ENCODE measurements at places on chromosomes 1 and 21.
A peak's percentile ranks its signal among the peaks of the same experiment; 100 is the strongest.

DNA sequence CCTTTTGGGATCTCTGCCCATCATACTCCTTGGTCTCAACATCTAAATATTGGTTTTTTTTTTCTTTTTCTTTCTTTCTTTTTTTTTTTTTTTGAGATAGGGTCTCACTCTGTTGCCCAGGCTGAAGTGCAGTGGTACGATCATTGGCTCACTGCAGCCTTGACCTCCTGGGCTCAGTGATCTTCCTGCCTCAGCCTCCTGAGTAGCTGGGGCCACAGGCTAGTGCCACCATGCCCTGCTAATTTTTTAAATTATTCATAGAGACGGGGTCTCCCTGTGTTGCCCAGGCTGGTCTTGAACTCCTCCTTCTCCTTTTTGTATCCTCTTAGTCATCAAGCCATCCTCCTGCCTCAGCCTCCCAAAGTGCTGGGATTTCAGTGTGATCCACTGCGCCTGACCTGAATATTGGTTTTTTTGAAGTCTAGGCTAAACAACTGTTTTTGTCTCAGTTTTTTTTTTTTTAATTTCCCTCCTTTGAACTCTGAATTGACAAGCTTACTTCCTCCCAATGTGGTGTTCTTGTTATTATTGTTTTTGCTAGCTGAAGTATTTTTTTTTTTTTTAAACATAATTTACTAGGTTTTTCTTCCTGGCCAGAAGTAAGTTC, 30.9 kb downstream of the MAPKAPK2 start:
- DNase-seq = no peak

- no peak for DNase-seq
These were observed 60.5 kb upstream of the FOXD3 start for GRCh38 chr1:63261736-63262458.

- no peak for DNase-seq
These were observed 114.4 kb upstream of the RAB3GAP2 start for GRCh38 chr1:220386494-220387195.

DNA sequence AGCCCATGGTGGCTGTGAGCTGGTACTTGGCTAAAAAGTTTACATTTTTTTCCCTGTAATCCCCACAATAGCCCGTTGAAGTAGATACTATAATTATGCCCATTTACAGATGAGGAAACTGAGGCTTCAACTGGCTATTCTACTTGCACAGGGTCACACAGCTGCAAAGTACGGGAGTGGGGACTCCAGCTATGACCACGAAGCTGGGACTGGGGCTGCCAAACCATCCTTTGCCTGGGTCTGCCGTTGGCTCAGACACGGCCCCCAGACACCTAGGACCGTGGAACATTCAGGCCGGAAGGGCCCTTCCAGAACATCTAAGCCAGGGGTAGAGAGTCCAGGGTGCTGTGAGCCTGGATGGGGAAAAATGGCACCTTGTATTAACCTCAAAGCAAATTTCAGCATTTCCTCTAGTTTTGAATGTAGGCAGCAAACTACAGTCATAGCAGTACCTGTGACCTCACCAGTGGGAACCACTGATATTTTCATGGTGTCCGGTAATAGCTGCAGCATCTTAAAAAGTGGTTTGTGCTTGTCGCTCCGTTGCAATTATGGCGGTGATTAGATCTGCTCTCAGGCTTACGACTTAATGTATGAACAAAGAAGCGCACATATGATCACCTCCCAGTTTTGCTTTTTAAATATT, 4.3 kb downstream of the TP73 start:
- no peak for DNase-seq

GRCh38 chr1:51926171-51926812, 47.8 kb upstream of the NRDC start:
- no peak for DNase-seq

DNA sequence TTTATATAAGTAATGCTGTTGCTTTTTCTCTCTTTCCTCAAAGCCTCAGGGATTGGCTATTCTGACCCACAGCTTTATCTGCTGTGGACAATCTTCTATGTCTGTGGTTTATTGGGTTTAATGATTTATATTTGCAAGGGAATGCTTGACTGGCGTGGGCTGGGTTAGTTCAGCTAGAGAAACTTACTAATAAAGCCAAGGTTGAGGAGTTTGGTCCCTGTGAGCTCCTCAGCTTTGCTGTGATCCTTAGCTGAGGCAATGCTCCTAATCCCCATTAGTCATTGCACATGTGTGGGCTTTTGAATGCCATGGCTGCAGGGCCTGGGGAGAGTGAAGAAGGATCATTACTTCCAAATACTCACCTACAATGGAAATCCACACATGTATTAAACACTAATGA, 179.3 kb downstream of the ZNF326 start:
- DNase-seq = no peak

DNA sequence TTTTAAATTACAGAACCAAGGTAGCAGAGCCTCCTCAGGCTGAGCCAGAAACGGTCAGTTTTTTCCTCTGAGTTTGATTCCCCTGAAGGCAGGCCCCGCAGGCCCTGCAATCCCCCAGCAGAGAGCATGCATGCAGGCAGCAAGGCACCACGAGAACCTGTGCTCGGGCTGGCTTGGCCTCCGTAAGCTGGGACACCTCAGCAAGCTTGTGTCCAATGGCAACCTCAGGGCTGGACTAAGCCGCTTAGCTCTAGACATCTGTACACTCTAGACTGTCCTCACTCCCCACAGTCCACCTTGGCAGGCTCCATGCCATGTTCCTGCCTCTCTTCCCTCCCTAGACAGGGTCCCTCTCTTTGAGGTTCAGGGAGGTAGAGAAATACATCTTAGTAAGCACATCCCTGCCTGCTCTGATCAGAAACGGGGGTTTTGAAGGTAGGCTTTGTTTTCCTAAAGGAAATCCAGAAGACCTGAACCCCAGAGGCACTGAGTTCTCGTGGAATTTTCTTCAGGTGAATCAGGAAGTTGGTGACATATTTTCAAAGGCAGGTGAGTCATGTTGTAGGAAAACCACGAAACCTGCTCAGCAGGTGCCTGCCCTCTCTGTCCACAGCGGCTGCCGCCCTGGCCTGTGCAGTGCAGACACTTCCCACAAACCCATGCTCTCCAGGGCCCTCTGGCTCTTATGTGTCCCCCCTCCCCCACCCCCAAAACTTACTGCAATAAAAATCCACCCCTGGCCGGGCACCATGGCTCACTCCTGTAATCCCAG, 7.0 kb downstream of the TMEM63A start:
- no peak for DNase-seq

GRCh38 chr1:12549460-12550349, 68.3 kb downstream of the DHRS3 start:
- DNase-seq = no peak

- no peak for DNase-seq
These were observed 1519.1 kb downstream of the BRINP3 start for GRCh38 chr1:188958461-188959115.

- peak; percentile 77 for DNase-seq
These were observed 19.4 kb upstream of the KCNAB2 start for GRCh38 chr1:6026095-6026809.

DNA sequence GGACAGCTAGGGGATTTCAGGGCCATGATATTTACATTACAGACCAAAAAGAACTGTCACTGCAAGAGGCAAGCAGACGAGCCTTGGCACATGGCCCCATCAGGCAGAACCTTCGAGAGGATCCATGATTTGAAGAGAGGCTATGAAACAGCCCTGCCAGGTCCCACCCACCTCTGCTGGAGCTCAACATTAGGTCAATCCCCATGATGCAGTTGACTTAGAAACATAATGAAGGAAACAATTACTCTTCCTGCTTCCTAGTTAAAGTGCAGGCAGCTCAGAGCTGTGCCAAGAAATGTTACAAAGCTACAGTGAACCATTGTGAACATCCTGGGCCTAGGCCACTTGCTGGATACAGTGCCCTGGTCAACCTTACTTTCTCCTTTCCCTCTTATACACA, 41.7 kb upstream of the PTCH2 start:
- no peak for DNase-seq

DNA sequence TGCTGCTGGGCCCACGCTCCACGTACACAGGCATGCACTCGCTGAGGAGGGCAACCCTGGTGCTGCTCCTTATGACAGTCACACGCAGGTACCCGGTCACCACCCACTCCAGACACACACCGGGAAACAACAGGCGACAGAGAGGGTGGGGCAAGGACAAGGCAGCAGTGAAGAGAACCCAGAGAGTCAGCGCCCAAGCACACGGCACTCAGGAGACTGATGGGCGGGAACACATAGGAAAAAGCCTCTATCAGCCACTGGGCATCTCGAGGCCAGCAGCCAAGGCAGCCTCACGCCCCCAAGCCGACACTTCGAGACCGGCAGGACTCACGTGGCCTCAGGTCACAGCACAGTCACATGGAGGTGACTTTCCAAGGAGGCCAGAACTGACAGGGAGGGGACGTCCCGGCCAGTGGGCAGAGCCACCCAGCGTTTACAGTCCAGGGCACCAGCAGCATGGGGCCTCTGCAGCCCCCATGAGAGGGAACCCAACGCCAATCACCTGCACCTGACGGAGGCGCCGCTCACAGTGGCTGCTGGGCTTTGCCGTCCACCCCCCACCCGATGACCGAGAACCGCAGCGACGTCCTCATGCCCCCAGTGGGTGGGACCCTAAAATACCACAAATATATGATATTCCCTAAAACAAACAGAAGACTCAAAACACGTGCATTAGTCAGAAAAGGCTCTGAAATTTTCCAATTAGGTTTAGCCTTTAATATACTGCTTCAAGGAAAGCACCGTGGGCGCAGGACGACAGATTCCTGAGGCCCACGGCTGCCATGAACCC, 19.7 kb downstream of the PTTG1IP start:
- DNase-seq = no peak

GRCh38 chr1:228142155-228142691, 2.1 kb downstream of the GUK1 start:
- DNase-seq = no peak

GRCh38 chr1:61748566-61748965, 6.3 kb downstream of the PATJ start:
- DNase-seq = no peak

DNA sequence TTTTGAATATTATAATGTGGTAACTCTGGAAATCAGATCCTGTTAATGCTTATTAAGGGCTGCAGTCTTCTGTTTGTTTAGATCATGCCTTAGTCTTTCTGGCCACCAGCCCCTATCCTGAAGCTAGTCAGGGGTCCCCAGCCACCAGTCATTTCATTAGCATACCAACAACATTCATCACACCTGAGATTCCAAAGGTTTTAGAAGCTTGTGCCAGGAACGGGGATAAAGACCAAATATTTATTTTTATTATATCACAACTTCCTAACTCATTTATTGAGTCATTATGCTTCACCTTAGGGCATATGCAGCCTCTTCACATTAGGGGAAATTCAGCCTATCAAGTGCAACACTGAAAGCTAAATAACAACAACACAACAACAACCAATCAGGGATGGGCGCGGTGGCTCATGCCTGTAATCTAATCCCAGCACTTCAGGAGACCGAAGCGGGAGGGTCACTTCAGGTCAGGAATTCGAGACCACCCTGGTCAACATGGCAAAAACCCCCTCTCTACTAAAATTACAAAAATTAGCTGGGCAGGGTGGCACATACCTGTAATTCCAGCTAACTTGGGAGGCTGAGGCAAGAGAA, 2.9 kb upstream of the PSEN2 start:
- DNase-seq = no peak

DNA sequence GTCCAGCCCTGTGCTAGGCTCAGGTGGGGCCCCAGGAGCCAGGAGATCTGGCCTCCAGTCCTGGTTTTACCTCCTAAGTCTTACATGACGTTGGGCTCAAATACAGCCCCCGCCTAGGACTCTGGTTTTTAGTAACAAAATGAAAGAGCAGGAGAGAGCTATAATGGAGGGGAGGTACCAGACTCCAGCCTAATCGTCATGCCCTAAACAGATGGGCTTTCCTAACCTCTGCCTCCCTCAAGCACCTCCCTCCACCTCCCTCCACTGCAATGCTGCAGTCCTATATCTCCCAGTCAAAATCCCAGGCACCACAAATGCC, 28.6 kb downstream of the TTC39A start:
- DNase-seq = no peak

GRCh38 chr21:38219049-38219628, 37.7 kb upstream of the KCNJ15 start:
- DNase-seq = peak; percentile 40

DNA sequence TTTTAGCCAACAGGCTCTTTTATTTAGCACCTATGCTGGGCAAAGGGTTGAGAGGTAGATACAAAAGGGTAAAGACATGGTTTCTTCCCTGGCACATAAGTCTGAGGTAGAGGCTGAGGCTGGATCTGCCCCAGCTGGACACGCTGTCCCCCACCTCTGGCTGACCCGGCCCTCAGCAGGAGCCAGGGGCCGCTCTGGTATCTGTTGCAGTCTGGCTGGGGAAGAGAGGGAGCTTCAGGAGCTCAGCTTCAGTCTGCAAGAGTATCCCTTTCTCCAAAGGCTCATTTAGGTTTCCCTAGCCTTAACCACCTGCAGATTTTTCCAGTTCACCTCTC, 14.2 kb downstream of the BLACAT1 start:
- DNase-seq = no peak

- DNase-seq = peak; percentile 68
These were observed 1.0 kb upstream of the S100A2 start for GRCh38 chr1:153566414-153567371.

GRCh38 chr1:245797592-245798348, 643.0 kb downstream of the KIF26B start:
- DNase-seq = no peak

GRCh38 chr1:228104526-228105269, 1.6 kb upstream of the C1orf35 start:
- no peak for DNase-seq

- DNase-seq = no peak
These were observed 66.9 kb upstream of the USP24 start for GRCh38 chr1:55282058-55282457.

DNA sequence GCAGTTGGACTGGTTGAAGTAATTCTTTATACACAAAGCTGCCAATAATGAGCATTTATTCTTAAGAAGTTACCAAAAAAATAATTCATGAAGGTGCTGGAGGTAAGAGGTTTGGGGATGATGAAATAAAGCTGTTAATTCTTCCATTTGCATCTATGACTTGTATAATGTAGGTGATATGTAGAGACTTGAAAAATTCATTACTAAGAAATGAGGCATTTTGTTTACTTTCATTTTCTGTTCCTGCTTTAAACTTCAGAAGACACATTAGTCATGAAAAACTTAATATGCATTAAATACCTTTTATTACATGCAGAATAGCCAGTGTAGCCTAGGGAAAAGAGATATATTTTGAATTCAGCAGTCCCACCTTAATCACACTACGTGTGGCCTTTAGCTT, 214.2 kb downstream of the SLC44A5 start:
- no peak for DNase-seq

- no peak for DNase-seq
These were observed 203.6 kb upstream of the CHODL start for GRCh38 chr21:18041012-18041411.

DNA sequence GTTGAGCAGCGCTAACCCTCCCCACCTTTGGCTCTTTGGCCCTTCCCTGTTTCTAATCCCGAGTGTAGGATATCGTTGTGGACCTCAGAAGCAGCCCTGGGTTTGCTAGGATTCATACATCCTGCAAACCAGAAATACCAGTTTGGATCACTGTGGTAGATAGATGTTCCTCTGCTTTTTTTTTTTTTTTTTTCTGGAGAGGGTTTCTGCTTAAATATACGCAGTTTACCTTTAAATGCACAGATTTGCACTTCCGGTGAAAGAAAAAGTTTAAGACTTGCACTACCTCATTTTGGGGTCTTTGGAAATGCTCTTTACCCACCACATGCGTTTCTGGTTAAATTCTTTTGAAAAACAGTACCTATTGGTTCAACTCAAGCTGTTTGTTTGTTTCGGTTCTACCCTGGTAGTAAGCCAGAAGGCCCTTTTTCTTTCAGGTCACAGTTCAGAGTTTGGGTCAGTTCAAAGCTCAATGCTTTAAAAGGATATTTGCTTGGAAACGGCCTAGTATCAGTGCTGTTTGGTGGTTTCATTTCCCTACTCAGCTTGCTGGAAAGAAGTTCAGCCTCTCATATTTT, 908 bp downstream of the DDI2 start:
- no peak for DNase-seq
